ENCODE measurements at places on chromosomes 5 and 9. TPM values are rescaled to one million over a fixed set of nuclear protein-coding genes. Genes with fewer than 3 reads are reported as not detected.

DNA sequence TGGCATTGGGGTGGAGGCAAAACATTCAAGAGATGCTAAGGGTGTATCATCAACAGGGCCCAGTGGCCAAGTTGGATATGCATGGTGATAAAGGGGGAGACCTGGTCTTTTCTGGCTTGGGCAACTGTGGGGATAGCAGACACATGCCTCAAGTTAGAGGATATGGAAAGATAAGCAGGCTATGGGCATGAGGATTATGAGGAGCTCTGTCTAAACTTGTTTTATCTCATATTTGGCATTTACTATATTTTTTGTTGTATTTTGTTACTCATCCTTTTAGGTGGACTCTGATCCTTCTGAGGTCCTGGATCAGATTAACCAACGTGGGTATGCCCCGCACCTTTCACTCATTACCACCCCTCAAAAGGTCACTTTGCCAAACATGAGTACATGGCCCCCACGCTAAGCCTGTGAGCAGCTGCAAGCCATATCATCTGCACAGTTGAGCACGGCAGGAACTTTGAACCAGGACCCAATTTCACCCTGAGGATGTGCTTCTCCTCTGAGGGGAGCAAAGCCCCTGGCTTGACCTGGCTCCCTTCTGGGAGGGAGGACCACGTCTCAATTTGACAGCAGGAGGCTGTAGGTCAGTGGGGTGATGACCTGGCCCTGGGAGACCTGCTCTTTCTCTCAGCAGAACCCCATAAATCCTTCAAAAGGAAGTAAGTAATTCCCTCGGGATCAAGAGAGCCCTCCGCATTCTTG is 71.1 kb upstream of the CD180 start:
- DNase-seq, result no peak

DNA sequence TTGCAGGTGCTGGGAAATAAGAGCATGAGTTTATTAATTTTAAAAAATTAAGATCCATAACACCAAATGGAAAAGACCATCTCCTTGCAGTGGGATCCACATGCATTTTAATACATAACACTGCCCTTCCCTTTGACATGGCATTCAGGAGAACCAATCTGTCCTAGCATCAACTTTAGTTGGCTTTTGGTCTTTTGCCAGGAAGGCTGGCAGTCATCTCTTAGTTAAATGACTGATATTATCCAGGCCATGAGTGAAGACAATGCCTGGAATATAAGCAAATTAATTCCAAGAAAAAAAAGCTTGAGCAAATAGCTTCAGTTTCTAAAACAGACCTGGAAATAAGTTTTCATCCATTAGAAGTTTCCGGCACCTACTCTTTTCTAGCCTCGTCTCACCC is 55.1 kb upstream of the OTULINL start:
- DNase-seq, result no peak

- no peak for DNase-seq
Observed at GRCh38 chr9:20367855-20368254, 254.4 kb downstream of the MLLT3 start.

- no peak for DNase-seq
Observed at GRCh38 chr9:27719711-27720110, 146.4 kb upstream of the C9orf72 start.

DNA sequence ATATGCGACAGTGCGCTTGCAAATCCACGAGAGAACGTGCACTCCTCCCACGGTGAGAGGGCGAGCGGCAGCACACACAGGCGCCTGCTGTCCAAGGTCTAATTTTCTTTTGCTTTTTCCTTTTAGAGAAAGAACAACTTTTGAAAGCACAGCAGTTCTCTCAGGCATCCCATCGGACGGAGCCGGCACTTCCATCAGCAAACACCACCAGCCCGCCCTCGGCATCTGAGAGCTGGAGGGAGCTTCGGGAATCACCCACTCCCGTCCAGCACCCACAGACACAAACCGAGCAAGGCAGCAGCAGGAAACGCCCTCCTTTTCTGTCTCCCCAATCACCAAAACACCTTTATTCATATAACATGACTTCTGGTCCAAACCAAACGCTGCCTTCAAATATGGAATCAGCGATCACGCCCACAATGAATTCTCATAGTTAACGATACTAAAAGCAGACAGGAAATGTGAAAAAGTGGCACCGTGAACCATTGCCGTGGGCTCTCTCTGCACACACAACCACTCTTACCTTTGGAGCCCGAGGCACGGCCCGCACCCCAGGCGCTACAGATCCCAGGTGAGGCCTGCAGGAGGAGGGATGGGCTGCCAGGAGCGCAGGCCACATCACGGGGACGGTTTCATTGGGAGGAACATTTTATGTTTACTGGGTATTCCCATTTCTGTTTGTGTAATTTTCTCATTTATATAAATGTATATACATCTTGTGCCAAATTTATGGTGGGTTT is 14.2 kb downstream of the LPCAT1 start:
- DNase-seq, result no peak

DNA sequence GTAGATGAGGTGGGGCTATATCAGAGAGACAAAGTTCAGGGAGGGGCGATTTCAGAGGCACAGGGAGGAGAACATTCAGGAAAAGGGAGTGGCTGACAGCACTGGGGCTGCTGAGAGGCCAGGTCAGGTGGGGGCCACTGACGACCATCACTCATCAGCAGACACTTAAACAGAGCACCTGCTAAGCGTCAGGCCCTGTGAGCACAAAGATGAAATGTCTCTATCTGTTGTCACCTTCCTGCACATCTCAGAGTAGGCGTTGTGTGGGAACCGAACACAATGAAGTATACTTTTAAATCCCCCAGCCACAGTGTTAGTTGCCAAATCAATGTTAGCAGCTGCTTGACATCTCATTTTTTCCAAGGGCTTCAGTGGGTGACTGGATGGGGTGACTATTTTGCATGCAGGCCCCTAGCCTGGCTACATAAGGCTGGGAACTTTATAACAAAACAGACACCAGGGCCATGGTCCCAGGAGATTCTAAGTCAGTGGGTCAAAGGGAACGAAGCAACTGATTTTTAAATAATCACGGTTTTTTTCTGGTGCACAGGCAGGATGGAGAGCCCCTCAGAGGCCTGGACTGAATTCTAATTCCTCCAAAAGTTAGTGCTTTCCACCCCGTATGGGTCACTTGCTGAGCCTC is 31.1 kb upstream of the ANKRD18A start:
- DNase-seq, result no peak

DNA sequence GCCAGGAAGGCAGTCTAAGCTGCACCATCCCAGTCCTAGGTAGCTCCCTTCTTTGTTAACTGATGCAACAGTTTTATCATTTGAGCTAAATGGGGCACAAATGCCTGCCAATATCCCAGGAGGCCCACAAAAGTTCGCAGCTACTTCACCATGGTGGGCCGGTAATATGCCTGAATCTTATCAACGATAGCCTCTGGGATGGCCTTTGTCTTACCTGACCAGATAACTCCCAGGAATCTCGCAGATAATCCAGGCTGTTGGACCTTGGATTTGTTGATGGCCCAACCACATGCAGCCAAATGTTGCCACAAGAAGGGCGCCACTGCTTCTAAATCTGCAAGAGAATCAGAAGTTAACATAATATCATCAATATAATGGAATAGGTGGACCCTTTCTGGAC is 83.8 kb upstream of the ATP10B start:
- DNase-seq, result no peak

- no peak for DNase-seq
Observed at GRCh38 chr9:129489838-129490582, 130.9 kb downstream of the C9orf50 start.

GRCh38 chr9:93306579-93307091 is 122.7 kb downstream of the WNK2 start:
- DNase-seq, result no peak

GRCh38 chr5:151214614-151215545 is 9.0 kb downstream of the CCDC69 start:
- DNase-seq, result no peak

- no peak for DNase-seq
Observed at GRCh38 chr9:127977009-127977883, 3.5 kb downstream of the EEIG1 start.

- no peak for DNase-seq
Observed at GRCh38 chr5:176803943-176804498, 6.3 kb upstream of the UNC5A start.

GRCh38 chr9:138052322-138052615 is 174.7 kb downstream of the CACNA1B start:
- no peak for DNase-seq

- no peak for DNase-seq
Observed at GRCh38 chr5:90810211-90810610, 251.6 kb downstream of the ADGRV1 start.

DNA sequence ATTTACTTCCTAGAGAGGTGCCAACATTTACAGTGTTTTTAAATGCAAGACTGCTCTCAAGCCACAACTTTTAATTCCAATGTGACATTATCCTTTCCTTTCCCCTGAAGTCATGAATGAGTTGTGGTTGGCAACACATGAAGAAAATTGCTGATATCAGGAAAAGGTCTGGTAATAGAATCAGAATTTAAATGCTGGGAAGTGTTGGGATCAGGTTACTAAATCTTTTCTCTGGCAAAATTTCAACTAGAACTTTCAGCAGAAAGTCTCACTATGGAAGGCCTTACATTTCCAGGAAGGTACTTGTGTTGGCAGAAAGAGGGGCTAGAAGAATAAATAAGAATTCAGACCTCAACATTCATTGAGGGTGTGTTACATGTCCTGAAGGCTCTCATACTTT is 10.6 kb upstream of the SLC44A1 start:
- no peak for DNase-seq

GRCh38 chr5:111386832-111387162 is 125.5 kb downstream of the STARD4 start:
- no peak for DNase-seq

DNA sequence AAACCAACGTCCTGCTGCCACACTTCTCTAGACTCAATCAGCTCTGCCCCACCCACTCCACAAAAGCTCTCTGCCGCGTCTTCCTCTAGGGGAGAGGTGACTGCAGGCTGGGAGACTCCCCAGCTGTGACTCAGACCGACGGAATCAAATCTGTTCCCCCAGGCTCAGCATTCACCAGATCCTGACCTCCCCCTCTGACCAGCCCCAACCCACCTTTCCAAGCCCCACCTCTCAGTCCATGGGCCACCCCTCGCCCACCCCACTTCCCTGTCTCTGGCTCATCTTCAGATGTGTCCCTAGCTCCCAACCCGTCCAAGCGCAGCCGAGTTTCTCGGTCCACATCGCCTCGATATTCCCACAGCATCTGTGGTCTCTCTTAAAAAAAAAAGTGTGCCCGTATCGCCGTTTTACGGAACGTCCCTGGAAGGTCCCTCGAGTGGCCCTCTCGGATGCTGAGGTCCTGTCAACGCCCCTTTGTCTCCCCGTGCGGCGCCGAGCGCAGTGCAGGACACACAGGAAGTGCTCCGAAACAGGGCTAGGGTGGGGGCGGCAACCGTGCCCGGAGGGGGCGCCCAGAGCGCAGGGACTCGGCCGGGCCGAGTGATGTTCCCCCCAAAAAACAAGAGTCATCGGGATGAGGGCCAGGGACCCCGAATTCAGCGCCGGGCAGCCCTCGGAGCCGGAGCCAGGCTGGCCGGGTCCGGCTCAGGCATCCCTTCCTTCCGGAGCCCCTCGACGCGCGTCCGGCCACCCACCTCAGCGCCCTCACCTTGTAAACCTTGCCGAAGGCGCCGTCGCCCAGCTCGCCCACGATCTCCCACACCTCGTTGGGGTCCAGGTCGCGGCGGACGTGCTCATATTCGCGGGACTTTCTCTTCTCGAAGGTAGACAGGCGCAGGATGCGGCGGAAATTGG is 649 bp downstream of the STK10 start:
- no peak for DNase-seq

DNA sequence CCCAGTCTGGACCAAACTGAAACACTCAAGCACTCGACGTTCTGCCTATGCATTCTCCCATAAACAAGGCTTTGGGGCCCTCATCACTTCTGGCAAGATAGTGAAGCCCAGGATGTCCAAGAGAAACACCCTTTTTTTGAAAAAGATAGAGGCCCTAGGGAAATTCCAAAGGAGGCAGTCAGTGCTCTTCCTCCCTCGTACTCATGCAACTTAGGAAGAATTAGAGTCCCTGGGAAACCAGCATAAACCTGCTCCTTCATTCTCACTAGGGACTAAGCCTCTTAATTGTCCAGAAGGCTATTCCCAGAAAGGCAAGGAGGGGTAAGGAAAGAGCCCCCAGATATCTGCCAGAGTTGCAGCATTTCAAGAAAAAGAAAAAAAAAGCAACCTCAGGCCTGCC is 7.8 kb upstream of the RUSC2 start:
- no peak for DNase-seq

GRCh38 chr9:91408475-91408874 is 15.2 kb downstream of the NFIL3 start:
- DNase-seq, result no peak

DNA sequence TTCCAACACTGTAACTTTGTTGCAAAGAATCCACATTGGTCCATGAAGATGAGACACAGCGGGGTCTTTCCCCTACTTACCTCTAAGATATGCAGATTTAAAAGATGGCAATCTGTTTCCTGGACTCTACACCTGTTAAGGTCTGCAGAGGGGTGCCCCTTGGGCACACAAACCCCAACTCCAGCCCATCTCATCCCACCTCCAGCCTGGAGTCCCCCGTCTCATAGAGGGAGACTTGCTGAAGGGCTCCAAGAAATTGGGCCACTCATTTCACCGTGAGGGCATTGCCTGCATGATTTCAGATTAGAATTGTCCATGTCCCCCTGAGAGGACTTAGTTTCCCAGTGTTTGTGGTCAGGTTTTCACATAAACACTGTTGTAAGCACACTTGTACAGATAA is 365.7 kb downstream of the IRX2 start:
- no peak for DNase-seq

DNA sequence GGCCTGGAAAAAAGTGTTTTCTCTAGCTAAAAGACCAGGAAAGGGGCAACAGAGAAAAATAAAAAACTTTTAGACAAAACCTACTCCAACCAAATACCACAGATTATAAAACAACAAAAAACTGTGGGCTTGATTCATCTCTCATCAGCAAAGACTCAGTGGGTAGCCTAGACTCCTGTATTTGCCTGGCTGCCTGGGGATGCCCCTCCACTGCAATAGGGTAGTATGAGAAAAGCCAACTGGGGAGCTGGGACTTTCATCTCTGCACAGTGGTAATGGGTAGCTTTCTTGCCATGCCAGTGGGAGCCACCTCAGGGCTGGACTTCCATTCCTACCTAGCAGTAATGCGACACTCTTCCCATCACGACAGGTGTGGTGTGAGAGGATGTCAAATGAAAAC is 7.5 kb downstream of the ZNF484 start:
- no peak for DNase-seq

DNA sequence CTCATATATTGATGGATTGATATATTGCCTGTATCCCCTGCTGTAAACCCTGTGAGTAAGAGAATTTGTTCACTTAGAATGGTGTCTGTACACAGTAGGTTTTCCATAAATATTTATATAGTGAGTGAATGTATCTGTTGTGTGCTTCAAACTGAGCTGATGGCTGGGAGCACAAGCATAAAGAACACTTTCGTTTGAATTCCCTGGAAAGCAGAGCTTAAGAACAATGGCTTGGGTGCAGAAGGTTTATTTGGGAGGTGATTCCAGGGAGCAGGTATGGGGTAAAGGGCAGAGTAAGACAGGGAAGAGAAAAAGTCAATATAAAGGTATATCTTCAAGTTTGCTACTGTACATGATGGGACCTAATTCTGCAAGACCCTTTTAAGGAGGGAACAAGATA is 190.9 kb upstream of the TRIM32 start:
- DNase-seq, result no peak

MYMK gene
- total RNA-seq, result not detected

CD14 gene
- not detected for total RNA-seq

RACK1 gene
- total RNA-seq, result 2,136 TPM

OLFML2A gene
- 4.0 TPM for total RNA-seq

RELL2 gene
- 8.5 TPM for total RNA-seq

OR1J2 gene
- total RNA-seq, result not detected

ARID3C gene
- total RNA-seq, result not detected

TEX53 gene
- not detected for total RNA-seq
